ENCODE measurements at places on chromosomes 5 and 9.

GRCh38 chr5:130801963-130802362 is 363.1 kb downstream of the HINT1 start:
- DNase-seq: no peak

- DNase-seq: peak; percentile 92
Observed at GRCh38 chr5:35246900-35247647, 16.8 kb upstream of the PRLR start.

- no peak for DNase-seq
Observed at GRCh38 chr9:84856181-84856632, 186.7 kb downstream of the NTRK2 start.

DNA sequence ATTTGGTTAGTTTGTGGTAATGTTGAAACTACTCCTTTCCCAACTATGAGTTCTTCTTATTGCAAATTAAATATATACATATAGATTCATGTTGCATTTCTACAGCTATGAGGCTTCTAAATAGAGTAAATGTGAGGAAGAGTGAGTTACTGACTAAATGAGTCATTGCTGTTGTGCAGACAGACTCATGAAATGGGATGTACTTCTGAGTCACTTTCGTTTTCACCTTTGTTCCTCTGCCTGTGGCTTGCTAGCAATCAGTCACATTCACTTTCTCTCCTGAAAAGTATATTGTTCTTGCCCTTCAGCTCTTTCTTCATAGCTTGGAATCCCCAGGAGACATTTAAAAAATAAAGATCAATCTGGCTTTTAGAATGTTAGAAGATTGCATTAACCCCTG is 295.5 kb upstream of the SMC2 start:
- no peak for DNase-seq

GRCh38 chr9:132201139-132201538 is 39.3 kb downstream of the NTNG2 start:
- no peak for DNase-seq

GRCh38 chr5:104778-105296 is 12.9 kb downstream of the PLEKHG4B start:
- DNase-seq: no peak

DNA sequence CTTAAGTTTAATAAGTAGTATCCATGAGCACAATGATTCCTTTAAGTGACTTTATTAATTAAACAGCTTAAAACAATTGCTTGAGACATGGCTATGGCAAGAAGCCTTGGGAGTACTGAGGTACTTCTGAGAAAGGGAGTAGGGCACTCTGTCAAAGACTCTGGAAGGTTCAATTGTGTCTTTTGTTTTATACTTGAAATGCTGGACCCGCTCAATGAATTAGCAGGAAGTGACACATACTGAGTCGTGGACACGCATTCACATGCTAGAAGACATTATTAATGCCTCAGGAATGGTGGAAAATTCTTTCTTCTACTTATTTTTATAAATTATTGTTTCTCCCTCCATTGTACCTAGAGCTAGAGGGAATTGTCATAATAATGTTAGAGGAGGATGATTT is 347.3 kb upstream of the ZNF608 start:
- no peak for DNase-seq

GRCh38 chr9:137313326-137313936 is 11.4 kb upstream of the NRARP start:
- no peak for DNase-seq

DNA sequence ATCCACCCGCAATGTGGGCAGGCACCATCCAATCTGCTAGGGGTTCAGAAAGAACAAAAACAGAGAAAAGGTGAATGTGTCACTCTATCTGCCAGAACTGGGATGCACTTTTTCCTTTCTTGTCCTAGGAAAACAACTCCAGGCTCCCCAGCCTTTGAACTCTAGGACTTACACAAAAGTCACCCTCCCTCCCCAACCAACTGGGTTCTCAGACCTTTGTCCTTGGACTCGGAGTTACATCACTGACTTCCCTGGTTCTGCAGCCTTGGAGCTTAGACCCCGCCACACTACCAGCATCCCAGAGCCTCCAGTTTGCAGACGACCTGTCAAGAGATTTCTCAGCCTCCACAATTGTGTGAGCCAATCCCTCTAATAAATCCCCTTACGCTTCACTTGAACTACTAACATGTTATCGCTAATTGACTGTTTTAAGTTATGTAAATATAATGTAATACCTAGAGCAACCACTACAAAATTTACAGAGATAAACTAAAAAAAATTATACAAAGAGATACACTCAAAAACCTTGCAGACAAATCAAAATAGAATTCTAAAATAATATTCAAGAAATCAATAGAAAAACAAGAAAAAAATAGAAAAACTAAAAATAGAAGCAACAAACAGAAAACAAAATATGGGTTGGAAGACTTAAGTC is 5.3 kb upstream of the UBLCP1 start:
- no peak for DNase-seq

- no peak for DNase-seq
Observed at GRCh38 chr5:43664501-43665040, 61.6 kb downstream of the NNT start.

GRCh38 chr5:151041577-151042268 is 21.3 kb downstream of the GPX3 start:
- no peak for DNase-seq

GRCh38 chr9:137582286-137582860 is 3.6 kb upstream of the DPH7 start:
- DNase-seq: peak; percentile 40

DNA sequence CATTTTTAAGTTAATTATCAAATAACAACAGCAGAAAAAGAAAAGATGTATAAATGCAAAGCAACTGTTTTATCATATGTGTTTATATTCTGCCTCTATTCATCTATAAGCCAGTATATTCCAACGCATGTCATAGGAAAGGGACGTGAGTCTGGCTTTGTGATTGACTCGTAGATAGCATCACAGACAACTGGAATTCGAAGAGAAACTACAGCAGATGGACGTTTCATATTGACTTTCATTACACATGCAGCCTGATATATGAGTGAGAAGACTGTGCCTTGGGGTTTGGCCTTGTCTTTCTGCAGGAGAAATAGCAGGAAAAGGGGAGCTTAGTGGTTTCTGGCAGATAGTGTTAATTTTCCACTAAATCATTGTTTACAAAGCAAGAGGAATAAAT is 1111.9 kb downstream of the MAT2B start:
- no peak for DNase-seq

DNA sequence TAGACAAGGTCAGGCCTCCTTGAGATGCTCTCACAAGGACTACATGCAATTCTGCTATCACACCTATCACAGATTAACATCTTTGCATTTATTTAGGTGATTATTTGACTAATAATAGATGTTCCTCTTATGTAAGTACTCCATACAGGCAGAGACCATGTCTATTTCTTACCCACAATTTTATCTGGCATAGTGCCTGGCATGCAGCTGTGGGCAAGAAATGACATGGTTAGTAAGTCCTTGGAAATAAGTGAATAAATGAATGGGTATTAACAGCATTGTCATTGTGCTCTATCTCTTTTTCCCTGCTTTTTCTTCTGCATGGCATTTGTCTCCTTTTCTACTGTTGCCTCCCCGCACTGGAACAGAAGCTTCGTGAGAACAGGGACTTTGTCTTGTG is 49.4 kb downstream of the SLC22A5 start:
- no peak for DNase-seq

GRCh38 chr5:8473827-8474568 is 605.0 kb downstream of the MTRR start:
- DNase-seq: no peak

- DNase-seq: no peak
Observed at GRCh38 chr5:82676661-82677060, 398.5 kb upstream of the RPS23 start.

DNA sequence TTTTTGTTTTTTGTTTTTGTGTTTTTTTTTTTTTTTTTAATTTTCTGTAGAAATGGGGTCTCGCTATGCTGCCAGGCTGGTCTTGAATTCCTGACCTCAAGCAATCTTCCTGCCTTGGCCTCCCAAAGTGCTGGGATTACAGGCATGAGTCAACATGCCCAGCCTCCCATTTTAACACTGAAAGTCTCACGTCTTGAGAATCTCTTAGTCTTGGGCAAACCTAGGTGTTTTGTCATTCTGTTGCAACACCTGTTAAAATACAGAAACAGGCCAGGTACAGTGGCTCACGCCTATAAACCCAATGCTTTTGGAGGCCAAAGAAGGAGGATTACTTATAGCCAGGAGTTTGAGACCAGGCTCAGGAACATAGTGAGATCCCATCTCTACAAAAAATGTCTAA is 599.0 kb downstream of the TLR4 start:
- DNase-seq: no peak

- peak; percentile 91 for DNase-seq
Observed at GRCh38 chr5:19406576-19407365, 581.2 kb downstream of the CDH18 start.

DNA sequence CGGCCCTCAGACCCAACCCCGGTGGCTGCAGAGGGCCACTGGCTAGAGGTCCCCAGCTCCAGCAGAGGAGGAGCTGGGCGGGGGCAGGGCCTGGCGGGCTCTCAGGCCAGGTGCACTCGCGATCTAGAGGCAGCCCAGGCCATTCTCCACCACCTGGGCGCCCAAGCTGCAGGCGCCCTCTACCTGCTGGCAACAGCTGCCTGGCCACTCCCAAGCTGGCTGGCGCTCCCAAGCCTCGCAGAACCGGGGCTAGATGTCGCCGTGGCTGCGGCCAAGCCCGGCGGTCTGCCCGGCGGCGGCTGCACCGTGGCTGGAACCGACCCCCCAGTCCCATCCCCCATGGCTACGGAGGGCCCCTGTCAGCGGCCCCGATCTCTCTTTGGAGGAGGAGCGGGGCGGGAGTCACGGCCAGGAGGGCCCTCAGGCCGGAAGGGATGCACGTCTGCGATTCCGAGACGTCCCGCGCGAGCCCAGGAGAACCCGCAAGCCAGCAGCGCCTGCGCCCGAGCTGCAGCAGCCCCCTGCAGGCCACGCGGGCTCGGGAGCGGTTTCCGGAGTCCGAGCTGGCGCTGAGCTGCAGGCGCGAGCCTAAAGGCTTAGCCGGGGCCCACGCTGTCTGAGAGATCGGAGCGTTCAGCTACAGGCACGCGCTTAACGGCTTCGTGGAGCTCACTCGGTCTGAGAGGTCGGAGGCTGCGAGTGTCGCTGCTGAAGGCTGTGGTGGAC is 44.3 kb upstream of the BICD2 start:
- peak; percentile 49 for DNase-seq

DNA sequence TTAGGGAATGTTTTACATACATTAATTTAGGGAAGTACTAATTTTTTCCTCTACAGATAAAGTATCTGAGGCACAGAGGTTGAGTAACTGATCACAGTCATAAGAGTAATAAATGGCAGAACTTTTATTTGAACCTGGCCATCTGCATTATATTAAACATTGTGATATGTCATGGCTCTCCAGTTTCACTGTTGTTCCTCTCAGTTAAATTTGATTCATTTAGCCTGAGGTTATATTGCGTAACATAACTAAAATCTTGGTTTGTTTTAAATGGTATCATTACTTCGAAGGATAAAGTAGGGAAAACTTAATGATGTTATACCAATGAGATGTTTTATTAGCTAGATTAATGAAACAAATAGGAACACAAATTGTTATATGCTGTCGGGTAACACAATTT is 284.4 kb downstream of the KDM4C start:
- DNase-seq: no peak

- no peak for DNase-seq
Observed at GRCh38 chr5:141491323-141492167, 2.7 kb downstream of the PCDHGC5 start.

DNA sequence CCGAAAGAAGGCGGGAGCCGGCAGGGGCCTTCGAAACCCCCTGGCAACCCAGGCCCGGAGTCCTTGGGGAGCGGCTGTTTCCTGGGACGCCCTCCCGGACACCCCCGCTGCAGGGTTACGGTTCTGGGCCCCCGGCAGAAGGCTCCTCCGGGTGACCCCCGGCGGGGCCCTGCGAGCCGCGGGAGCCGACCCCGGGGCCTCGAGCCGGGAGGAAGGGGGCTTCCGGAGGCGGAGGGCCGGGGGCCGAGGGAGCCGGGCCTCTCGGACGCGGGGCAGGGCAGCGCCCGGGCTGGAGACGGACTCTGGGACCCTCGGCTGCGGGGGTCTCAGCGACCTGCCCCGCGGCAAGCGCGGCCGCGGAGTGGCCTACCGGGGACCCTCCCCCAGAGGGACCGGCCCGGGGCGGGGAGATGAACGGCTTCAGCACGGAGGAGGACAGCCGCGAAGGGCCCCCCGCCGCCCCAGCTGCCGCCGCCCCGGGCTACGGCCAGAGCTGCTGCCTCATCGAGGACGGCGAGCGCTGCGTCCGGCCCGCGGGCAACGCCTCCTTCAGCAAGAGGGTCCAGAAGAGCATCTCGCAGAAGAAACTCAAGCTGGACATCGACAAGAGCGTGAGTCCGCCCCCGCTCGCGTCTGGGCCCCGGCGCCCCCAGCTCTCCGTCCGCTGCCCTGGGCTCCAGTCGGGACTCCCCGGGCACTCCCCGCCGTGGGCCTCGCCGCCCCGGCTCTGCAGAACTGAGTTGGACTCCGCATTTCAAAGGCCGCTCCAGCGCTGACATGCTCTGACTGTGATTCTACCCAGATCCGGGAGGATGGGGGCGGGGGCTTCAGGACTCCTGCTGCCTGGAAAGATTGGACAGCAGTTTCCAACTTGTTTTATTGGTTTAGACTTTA is 645 bp downstream of the SAP30L start:
- DNase-seq: peak; percentile 45

GRCh38 chr9:113978725-113979342 is 99.3 kb downstream of the AMBP start:
- no peak for DNase-seq
